ENCODE measurements at places on chromosomes 13 and 19.
A peak's percentile ranks its signal among the peaks of the same experiment; 100 is the strongest.

DNA sequence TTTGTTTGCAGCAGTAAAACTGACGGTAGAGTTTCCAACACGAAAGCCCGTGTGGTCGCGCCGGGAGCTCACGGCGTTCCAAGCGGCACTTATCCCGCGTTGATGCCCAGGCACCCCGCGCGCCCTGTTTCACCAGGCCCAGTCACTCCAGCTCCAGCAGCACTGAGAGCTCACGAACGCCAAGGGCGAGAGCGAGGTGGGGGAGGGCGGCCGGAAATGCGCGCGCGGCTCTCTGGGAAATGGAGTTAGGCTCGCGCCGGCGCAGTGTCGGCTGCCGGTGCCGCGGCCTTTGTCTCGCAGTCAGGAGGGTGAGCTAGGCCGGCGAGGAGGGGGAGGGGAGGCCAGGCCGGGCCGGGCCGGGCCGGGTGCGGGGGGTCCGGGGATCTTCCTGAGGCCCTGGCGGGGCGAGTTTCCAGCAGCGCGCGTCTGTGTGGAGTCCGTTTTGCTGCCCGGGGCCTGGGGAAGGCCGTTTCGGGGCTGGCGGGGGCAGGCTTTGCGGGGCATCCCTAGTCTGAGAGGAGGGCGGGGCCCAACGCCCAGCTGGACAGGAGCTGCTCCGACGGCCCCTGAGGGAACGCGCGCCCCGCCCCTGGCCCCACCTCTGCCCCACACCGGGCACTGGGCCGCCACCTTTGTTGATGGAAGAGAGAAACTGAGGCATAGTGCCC lies at the start of gene ZNF135:
Gene ZNF135 (plus strand): TSS at position 280 of the 668 bp plus-strand sequence. CDS start 721 bp downstream, outside the sequence.
- DNase-seq = peak; percentile 56

- no peak for DNase-seq
Observed at GRCh38 chr13:107642831-107643230, 572.5 kb downstream of the LIG4 start.

- DNase-seq = no peak
Observed at GRCh38 chr19:18122860-18123795, 25.6 kb downstream of the MAST3 start.

- DNase-seq = peak; percentile 79
Observed at GRCh38 chr13:30895773-30896172, 10.3 kb upstream of the MEDAG start.

- DNase-seq = no peak
Observed at GRCh38 chr13:33245505-33246158, 39.9 kb downstream of the STARD13 start.

- no peak for DNase-seq
Observed at GRCh38 chr13:91537376-91537775, 139.0 kb downstream of the GPC5 start.

- DNase-seq = no peak
Observed at GRCh38 chr13:112777637-112778406, 88.0 kb downstream of the ATP11A start.

- DNase-seq = no peak
Observed at GRCh38 chr13:27419328-27419727, 5.1 kb upstream of the GTF3A start.

GRCh38 chr19:39150807-39151600 lies 25.4 kb downstream of the PAK4 start:
- no peak for DNase-seq

- DNase-seq = no peak
Observed at GRCh38 chr19:22625266-22626035, 8.7 kb upstream of the ZNF492 start.

DNA sequence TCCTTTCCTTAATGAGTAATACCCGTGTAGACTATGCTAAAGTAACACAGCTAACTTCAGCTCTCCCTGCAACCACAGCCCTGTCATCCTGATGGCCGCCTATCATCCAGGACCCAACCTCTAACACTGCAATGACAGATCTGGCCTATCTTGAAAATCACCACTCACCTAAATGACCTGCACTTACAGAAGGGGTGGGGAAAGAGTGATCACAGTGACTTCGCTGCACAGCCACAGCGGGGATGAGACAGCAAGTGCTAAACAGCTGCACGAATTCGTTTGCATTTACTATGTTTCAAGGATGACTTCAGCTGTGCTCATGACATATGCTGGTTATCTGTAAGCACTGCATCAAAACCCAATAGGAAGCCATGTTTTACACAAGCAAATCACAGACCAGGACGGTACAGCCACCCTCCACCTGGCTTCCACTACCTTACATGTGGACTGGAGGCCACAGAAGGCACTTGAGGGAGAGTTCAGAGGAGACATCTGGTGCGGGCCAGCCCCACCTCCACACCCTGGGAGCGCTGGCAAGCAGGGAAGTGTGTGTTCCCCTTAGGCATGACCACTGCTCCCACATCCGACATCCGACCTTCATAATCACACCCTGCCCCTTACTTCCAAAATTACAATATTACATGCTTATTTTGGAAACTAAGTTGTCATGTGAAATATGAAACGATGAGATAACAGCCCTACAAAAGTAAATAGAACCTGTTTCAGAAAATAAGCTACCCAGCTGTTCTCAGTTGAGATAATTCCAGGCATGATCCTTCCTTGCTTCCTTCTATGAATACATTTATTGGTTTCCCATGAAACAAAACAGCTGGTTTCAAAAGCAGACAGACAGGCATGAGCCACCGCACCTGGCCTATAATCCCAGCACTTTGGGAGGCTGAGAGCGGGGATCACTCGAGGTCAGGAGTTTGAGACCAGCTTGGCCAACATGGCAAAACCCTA lies 95.7 kb downstream of the STK24 start:
- DNase-seq = no peak

DNA sequence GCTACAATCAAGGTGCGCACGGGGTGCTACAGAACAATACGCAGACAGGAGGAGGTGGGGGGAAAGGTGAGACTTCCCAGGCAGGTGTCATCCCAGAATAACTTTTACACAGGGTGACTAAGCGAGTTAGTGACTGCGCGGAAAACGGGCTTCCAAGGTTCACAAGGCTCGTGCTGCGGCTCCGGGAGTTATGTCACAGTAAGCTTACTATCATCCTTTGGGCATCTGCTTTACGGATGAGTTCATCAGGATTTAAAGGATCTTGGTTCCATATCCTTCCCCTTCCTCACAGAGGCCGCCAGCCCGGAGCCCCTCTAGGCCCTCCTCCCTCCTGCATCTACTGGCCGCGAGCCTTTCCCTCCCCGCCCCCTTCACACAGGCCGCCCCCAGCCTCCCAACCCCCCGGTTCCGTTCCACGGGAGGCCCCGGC lies 474 bp upstream of the IFT88 start:
- DNase-seq = peak; percentile 42

DNA sequence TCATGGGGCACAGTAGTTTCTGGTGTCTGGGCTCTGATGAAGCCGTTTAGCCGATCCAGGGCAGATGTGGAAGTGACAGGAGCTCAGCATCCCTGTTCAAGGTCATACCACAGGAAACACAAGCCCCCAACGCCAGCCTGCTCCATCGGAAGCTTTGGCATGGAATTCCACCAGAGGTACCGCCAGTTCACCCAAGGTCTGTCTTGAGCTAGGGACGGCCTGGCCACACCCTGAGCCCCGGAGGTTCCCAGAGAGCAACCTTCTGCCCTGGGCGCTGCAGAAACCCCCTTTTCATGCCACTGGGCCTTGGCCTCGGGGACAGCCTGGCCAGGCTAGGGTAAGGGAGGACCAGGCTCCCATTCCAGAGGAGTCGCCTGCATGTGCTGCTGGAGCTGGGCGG lies 39.4 kb upstream of the TPM4 start:
- DNase-seq = no peak

Data from fibroblast of skin of left biceps (primary cell).